ENCODE measurements at places on chromosomes 13 and 19. TPM values are rescaled to one million over a fixed set of nuclear protein-coding genes. Genes with fewer than 3 reads are reported as not detected.
A peak's percentile ranks its signal among the peaks of the same experiment; 100 is the strongest.

Gene ZNF256
- 8.4 TPM for total RNA-seq

DNA sequence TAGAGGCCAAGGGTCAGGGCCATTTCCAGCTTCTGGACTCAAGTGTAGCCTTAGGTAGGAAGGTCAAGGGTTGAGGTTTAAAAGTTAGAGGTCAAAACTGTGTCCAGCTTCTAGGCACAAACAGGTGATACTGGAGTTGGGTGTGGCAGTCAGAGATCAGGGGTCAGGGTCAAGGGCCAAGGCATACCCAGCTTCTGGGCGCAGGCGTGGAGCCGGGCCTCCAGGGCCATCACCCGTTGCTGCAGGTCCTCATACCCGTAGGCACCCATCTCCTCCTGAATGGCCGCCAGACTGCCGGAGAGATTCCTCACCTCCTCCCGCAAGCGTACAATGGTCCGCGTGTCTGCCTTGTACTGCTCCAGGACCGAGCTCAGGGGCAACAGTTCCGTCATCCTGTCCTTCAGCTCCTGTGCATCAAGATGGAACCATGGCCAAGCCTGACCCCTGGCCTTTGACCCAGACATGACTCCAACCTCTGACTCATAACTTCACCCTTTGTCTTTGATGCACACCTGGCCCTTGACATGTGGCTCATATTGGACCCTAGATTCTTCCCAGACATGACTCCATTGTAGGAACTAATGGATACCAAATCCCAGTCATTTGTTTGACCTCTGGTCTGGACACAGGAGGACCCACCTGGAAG is 22.1 kb downstream of the PIN1 start:
- peaks cover 72% of the 10 kb centered on the region for H3K4me1 ChIP-seq
- H3K27ac ChIP-seq = peak overlapping the region; percentile 68
- no peak for DNase-seq
- H3K36me3 ChIP-seq = peaks cover 1% of the 10 kb centered on the region
- H3K4me3 ChIP-seq = peak overlapping the region; percentile 78
- H3K27me3 ChIP-seq = no peaks in the 10 kb centered on the region

- no peak overlapping the region for H3K4me3 ChIP-seq
- H3K27ac ChIP-seq = peak overlapping the region; percentile 82
- peaks cover 16% of the 10 kb centered on the region for H3K36me3 ChIP-seq
- no peaks in the 10 kb centered on the region for H3K27me3 ChIP-seq
- peaks cover 33% of the 10 kb centered on the region for H3K4me1 ChIP-seq
- no peak for DNase-seq
These were observed 10.6 kb downstream of the PPP6R1 start for GRCh38 chr19:55248166-55248675.

DNA sequence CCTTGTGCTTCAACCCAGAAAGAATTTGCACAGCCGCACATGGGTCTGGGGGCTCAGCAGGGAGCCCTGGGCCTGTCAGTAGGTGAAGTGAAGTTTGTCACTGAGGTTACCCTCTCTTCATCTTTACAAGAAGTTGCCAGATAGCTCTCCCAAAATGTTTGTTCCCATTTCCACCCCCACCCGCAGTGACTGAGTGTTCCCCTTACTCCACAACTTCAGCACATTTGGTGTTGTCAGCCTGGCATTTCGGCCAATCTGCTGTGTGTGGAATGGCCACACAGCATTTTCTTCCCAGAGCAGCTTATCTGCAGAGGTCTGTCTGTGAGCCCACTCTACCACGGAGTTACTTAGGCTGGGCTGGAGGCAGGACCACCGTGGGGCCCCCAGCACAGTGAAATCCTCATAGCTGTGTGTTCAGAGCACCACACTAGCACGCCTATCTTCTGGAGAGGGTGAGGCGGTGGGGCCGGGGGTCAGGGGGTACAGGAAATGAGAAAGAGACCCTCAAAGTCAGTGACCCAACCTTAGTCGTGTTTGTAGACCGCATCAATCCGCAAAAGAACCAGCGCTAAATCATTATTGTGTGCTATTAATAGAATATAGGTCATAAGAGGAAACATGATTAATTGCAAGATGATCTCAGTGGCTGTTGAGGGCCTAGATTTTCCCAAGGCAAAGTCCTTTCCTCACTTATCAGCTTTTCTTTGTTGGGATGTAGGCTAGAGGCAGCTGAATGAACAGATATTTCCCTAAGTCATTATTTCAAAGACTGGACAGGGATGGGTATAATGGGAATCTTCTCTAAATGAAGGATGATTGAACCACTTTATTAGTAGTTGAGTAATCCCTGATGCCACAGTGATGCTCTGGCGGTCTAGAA is 116.0 kb downstream of the SIPA1L3 start:
- H3K4me1 ChIP-seq = no peaks in the 10 kb centered on the region
- no peaks in the 10 kb centered on the region for H3K36me3 ChIP-seq
- H3K27ac ChIP-seq = no peak overlapping the region
- H3K27me3 ChIP-seq = no peaks in the 10 kb centered on the region

- peak; percentile 79 for DNase-seq
- no peaks in the 10 kb centered on the region for H3K27me3 ChIP-seq
- H3K27ac ChIP-seq = peak overlapping the region; percentile 95
- peak overlapping the region; percentile 99 for H3K4me3 ChIP-seq
- peaks cover 82% of the 10 kb centered on the region for H3K4me1 ChIP-seq
These were observed 749 bp downstream of the GATAD2A start for GRCh38 chr19:19405971-19406877.

Gene NCR1
- 4.1 TPM for total RNA-seq

Gene ZNF230
- 5.8 TPM for total RNA-seq

- H3K4me1 ChIP-seq = peaks cover 29% of the 10 kb centered on the region
- peaks cover 12% of the 10 kb centered on the region for H3K27me3 ChIP-seq
- H3K27ac ChIP-seq = no peak overlapping the region
- H3K36me3 ChIP-seq = peaks cover 2% of the 10 kb centered on the region
These were observed 11.9 kb upstream of the GARIN5A start for GRCh38 chr19:50488389-50489194.

Gene AMH
- total RNA-seq = 10.0 TPM

- no peaks in the 10 kb centered on the region for H3K4me1 ChIP-seq
- no peaks in the 10 kb centered on the region for H3K36me3 ChIP-seq
- H3K27me3 ChIP-seq = peaks cover 8% of the 10 kb centered on the region
- H3K4me3 ChIP-seq = no peak overlapping the region
- no peak overlapping the region for H3K27ac ChIP-seq
These were observed 426.6 kb downstream of the NDFIP2 start for GRCh38 chr13:79907527-79907926.

Gene ZNF43
- 39.8 TPM for total RNA-seq

GRCh38 chr13:71374471-71375049 is 492.4 kb downstream of the DACH1 start:
- no peak overlapping the region for H3K4me3 ChIP-seq
- DNase-seq = no peak
- no peaks in the 10 kb centered on the region for H3K4me1 ChIP-seq

DNA sequence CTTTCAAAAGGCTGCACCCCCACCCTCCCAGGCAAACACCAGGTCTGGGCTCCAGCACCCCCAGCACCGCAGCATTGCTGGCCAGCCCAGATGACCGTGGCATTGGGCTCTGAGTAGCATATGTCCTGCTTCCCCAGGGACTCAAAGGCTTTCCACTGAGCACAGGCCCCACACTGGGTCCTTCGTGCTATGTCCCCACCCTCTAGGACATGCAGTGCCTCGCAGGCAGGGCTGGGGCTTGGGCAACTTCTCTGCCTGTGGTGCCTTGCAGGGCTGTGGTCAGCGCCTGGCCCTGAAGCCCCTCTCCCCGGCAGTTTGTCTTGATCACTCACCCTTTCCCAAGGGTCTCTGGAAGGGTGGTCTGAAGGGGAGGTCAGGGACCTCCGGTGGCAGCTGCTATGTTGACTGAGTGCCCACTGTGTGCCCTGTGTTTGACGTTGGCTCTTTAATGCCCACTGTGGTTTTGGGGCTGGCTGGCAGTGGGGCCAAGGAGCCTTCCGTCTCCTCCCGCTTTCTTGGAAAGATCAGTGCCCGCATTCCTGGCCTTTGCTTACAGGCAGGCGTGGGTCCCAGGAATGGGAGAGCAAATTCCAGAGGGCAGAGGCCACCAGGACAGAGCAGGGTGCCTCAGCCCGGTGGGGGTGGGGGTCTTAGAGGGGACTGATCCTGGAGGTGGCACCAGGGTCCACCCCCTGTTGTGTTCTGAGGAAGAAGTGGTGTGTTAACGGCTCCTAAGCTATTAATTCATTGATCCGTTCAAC is 20.3 kb upstream of the CRTC1 start:
- H3K36me3 ChIP-seq = no peaks in the 10 kb centered on the region
- H3K4me3 ChIP-seq = no peak overlapping the region
- no peak for DNase-seq
- no peaks in the 10 kb centered on the region for H3K27me3 ChIP-seq
- H3K27ac ChIP-seq = no peak overlapping the region

DNA sequence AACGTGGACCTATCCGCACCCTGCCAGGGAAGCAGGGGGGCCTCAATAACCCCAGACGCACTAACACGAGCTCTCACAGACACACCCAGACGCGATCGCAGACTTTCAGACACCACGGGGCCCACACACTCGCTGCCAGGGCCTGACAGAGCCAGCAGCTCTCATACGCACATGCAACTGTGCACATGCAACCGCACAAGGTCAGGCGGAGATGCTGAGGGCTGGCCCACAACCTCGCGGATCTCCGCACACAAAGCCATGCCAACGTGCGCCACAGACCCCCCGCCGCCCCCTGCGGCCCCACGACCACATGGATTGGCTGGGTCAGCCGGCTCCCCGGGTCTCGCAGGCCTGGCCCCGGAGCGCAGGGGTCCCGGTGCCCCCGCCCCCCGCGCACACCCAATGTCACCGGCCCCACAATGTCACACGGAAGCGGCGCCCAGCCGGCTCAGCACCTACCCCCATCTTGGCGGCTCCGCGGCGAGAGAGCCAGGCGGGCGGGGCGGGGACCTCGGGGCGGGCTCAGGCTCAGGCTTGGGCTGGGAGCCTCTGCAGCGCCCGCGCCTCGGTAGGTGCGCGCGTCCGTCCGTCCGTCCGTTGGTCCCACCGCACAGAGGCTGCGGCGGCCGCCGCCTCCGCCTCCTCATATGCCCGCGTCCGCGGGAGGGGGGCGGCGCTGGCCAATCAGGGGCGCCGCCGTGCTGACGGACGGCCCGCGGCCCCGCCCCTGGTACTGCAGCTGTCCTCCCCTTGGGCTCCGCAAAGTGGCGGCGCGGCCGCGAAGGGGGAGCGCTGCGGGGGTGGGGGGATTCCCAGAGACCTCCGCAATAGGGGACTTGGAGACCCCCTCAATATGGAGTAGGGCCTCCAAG is at the start of gene ATP1A3:
Gene ATP1A3 (minus strand): TSS at position 619 of the 872 bp plus-strand sequence. CDS start 154 bp downstream, at position 465.
- peaks cover 38% of the 10 kb centered on the region for H3K27me3 ChIP-seq
- H3K4me3 ChIP-seq = peak within 1 kb of the TSS; percentile 85
- peak; percentile 73 for DNase-seq
- H3K36me3 ChIP-seq = no peaks in the 10 kb centered on the region
- no peak within 1 kb of the TSS for H3K27ac ChIP-seq

DNA sequence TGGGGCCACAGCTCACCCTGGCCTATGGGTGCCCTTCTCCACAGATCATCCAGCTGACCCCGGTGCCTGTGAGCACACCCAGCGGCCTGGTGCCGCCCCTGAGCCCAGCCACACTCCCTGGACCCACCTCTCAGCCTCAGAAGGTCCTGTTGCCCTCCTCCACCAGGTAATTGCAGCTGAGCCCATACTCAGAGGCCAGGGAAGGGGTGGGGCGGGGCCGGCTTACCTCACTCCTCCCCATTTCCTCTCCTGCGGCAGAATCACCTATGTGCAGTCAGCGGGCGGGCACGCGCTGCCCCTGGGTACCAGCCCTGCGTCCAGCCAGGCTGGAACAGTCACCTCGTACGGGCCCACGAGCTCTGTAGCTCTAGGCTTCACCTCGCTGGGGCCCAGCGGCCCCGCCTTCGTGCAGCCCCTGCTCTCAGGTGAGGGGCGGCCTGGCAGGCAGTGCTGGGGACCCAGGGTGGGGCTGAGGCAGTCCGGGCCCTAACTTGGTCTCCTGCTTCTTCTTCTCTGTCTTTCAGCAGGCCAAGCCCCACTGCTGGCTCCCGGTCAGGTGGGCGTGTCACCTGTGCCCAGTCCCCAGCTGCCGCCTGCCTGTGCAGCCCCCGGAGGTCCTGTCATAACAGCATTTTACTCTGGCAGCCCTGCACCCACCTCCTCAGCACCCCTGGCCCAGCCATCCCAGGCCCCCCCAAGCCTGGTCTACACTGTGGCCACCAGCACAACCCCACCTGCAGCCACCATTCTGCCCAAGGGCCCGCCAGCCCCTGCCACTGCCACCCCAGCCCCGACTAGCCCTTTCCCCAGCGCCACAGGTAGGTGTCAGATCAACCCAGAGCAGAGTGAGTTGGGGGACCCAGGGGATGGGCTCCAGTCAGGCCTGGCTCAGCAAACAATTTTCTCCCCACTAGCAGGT is 9.6 kb upstream of the PRR19 start:
- H3K27me3 ChIP-seq = no peaks in the 10 kb centered on the region
- H3K36me3 ChIP-seq = peaks cover 5% of the 10 kb centered on the region
- H3K4me1 ChIP-seq = peaks cover 11% of the 10 kb centered on the region

DNA sequence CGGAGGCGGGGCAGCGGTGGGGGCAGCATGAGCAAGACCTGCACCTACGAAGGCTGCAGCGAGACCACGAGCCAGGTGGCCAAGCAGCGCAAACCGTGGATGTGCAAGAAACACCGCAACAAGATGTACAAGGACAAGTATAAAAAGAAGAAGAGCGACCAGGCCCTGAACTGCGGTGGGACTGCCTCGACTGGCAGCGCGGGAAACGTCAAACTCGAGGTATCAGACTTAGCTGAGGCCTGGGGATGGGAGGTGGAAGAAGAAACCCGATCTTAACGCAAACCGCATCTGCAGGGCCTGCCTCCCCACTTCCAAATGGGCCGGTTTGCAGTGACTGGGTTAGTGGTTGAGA is 693 bp downstream of the RFXAP start:
- peak; percentile 37 for DNase-seq
- peak overlapping the region; percentile 96 for H3K27ac ChIP-seq

Gene PCP2
- 1.9 TPM for total RNA-seq

Gene FFAR2
- total RNA-seq = not detected

Gene RASL11A
- 5.6 TPM for total RNA-seq

GRCh38 chr19:17243830-17244617 is 1.7 kb downstream of the NR2F6 start:
- H3K27ac ChIP-seq = no peak overlapping the region
- H3K27me3 ChIP-seq = peaks cover 9% of the 10 kb centered on the region
- no peaks in the 10 kb centered on the region for H3K36me3 ChIP-seq
- DNase-seq = no peak
- H3K4me1 ChIP-seq = peaks cover 10% of the 10 kb centered on the region

GRCh38 chr19:51546107-51546649 is 14.7 kb upstream of the SIGLEC6 start:
- H3K27me3 ChIP-seq = peaks cover 82% of the 10 kb centered on the region
- DNase-seq = no peak
- H3K4me1 ChIP-seq = peaks cover 30% of the 10 kb centered on the region
- H3K27ac ChIP-seq = no peak overlapping the region

- DNase-seq = peak; percentile 15
- H3K4me1 ChIP-seq = no peaks in the 10 kb centered on the region
- no peak overlapping the region for H3K4me3 ChIP-seq
- H3K27ac ChIP-seq = no peak overlapping the region
These were observed 141.0 kb downstream of the RAP2A start for GRCh38 chr13:97574926-97575325.

GRCh38 chr13:111241006-111241755 is 79.3 kb upstream of the TEX29 start:
- peaks cover 6% of the 10 kb centered on the region for H3K4me1 ChIP-seq
- no peaks in the 10 kb centered on the region for H3K27me3 ChIP-seq
- DNase-seq = no peak
- no peak overlapping the region for H3K27ac ChIP-seq
- peaks cover 14% of the 10 kb centered on the region for H3K36me3 ChIP-seq
